Activated naive CD4-positive, alpha-beta T cell treated with Interleukin-2 at 50 U/mL for 16 hours (primary cell): ENCODE measurements at places on chromosomes 12 and 14.

GRCh38 chr12:54977857-54978256 lies 6.7 kb downstream of the TESPA1 start:
- DNase-seq: no peak

- DNase-seq: no peak
Measured at GRCh38 chr12:79988368-79988767, 53.5 kb upstream of the PPP1R12A start.

GRCh38 chr14:22836301-22837113 lies at the start of gene MMP14:
TSS of gene MMP14 (plus strand) at chr14:22836585. CDS start at chr14:22836818, 233 bp downstream.
- DNase-seq: no peak

DNA sequence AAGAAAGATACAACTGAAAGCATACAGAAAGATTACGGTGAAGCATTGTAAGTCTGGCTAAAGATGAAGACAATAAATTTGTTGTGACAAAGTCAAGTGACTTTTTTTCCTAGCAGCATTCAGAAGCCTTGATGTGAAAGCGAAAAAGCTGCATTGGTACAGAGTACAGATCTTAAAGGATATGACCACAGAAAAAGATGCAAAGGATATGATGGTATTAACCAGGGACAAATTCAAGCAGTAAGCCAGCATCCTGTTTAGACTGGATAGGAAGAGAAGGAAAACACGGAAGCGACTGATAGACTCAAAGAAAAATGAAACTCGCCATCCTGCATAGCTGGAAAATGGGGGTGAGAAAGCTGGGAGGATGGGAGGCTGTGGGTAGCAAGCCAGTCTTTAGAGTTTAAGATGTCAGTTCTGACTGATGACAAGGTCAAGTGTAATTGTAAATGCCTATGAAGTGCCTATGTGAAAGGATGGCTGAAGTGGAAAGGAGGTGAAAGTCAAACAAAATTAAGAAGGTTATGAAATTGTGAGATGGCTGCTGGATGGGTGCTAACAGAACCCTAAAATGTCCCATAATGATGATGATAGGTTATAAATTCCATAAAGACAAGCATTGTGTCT lies 92.4 kb downstream of the PHLDA1 start:
- no peak for DNase-seq

- DNase-seq: no peak
Measured at GRCh38 chr12:52542785-52543318, 10.1 kb downstream of the KRT71 start.

- DNase-seq: no peak
Measured at GRCh38 chr12:52019113-52019770, 12.5 kb downstream of the TAMALIN start.

DNA sequence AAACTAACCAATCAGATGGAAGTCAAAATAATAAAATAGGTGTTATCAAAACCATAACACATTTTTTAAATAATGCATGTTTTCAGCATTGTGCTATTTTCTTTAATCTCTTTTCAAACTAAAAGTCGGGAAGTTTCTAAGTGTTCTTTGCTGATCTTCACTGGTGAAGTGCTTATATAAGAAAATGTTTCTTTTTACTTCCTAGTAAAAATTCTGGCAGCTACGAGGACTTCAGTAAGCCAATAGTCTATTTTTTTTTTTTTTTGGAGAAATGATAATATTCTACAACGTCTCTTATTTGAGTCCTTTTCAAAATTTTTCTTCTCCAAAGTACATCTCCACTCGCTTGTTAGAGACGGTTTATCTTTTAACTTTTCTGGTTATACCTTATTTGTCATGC lies 448.0 kb downstream of the SLC6A15 start:
- DNase-seq: no peak
